Stimulated activated CD8-positive, alpha-beta memory T cell treated with anti-CD3 and anti-CD28 coated beads, Interleukin-7, amount 100 ng/mL, for 24 hours (primary cell): ENCODE measurements at places on chromosomes 12 and 14.

- no peak for DNase-seq
Observed at GRCh38 chr12:104407922-104408321, 48.8 kb upstream of the CHST11 start.

GRCh38 chr12:121697093-121697698 lies 15.4 kb upstream of the TMEM120B start:
- DNase-seq: no peak

- no peak for DNase-seq
Observed at GRCh38 chr12:56987011-56987410, 19.3 kb downstream of the ZBTB39 start.

DNA sequence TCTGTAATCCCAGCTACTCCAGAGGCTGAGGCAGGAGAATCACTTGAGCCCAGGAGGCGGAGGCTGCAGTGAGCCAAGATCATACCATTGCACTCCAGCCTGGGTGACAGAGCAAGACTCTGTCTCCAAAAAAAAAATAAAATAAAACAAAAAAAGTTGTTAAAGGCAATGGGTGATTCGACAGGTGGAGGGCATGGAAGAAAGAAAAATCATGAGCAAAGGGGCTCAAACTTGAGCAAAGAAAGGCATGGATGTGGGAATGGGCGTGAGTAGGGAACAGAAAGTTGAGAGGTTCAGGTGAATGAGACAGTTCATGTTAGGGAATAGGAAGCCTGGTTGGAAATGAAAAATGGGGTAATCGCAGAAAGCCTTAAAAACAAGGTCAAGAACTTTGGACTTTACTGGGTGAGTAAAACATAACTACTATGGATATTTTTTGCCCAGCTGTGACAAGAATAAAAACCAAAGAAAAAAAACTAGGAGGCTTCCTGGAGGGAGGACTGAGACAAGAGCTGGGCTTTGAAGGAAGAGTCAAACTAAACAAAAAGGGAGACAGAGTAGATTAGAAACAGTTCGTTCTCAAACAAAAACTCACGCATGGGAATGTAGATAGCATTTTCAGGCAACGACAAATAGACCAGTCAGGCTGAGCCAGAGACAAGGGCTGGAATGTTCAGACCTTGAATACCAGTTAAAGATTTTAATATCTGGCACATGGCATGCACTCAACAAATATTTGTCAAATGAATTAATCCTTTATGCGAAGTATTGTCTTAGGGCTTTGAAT lies 18.8 kb downstream of the PYM1 start:
- no peak for DNase-seq

DNA sequence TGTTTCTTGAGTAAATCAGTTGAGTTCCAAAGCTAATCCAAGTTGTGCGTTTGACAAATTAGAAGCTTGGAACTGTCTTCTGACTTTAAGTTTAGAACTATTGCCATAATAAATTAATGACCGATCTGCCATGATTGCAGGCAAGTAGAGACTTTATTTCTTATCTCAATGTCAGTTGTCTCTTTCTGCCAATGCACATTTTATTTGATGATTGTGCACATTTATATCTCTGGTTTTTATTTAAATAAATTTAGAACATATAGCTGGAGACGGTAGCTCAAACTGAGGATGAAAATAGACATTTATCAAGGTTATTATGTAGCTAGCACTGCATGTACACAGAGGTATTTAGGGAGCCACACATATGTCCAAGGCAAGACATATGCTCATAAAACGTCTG lies 34.1 kb downstream of the SLCO1B1 start:
- DNase-seq: no peak

DNA sequence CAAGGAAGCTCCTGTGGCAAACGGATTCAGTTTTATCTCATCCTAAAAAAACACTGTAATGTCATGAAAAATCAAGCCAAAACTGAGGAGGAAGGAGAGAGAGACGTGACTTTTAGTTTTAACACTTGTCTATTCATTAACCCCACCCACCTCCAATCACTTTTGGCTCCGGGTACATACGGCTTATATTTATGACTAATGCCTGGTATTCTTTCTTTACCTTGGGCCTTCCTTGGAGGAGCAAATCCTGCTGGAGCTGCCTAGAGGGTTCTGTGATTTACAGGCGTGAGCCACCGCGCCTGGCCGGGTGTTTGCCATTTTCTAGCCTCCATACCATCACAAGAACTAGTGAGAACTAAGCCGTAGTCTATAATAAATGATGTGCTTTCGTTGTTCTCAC lies 60.8 kb upstream of the RTRAF start:
- DNase-seq: no peak

- no peak for DNase-seq
Observed at GRCh38 chr12:40107803-40108620, 2.1 kb upstream of the SLC2A13 start.

- no peak for DNase-seq
Observed at GRCh38 chr12:63845726-63846125, 1.2 kb downstream of the SRGAP1 start.

GRCh38 chr14:70789361-70789760 lies 20.0 kb downstream of the MAP3K9 start:
- no peak for DNase-seq

DNA sequence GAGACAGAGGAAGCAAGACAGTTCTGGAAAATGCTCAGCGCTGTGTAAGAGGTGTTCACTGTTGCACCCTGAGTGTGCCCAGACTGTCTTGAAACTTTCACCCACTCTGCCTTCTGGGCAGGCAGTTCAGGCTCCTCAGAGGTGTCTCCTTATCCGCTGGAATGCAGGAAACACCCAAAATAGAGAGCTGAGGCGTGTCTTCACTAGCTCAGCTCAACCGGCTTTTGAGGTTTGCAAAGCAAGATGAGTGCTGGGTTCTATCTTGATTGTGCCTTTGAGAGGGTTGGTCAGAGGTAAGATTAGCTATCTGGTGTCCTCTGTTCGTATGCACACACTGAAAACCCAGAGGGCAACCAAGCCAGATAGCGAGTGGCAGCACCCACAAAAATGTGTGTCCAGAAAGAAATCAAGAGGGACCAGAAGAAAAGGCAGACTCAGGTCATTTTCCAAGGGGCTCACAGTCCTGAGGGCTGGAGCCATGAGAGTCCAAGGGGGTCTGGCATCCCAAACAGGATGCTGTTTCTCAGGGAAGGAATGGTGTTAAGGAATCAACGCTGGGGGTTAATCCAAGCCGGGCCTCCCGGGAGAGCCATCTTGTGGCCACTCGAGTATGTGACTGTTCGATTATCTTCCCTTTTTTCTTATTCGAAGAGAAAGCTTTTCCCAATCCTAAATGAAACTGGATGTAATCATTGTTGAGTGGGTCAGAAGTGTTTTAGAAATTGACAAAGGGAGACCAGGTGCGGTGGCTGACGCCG lies 47.1 kb downstream of the TBX3 start:
- no peak for DNase-seq

DNA sequence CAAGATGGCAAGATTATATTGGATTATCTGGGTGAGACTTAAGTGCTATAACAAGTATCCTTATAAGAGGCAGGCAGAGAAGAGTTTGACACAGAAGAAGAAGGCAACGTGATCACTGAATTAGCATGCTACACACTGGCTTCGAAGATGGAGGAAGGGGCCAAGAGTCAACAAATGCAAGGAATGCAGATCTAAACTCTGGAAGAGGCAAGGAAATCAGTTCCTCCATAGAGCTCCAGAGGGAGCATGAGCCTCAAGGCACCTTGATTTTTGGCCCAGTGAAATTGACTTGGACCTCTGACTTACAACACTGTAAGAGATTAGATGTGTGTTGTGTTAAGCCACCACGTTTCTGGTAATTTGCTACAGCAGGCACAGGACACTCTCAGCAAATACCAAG lies 536.4 kb upstream of the SEL1L start:
- no peak for DNase-seq

DNA sequence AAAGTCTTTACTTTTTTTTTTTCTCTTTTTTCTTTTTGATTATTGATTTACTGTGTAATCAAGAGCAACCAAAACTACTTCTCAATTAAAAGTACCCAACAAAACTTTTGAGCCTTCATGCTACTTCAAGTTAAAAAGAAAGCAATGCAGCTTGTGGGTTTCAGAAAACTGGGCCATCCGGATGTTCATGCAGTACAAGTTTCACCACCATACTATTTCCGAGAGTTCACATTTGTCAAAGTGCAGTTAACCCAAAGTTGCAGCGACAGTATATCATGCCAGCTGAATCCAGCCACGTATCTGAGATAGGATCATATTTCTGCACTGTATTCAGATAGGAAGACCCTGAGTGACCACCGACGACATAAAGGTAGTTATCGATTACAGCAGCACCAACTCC lies 33.0 kb downstream of the KLHL28 start:
- DNase-seq: no peak
